ENCODE measurements at places on chromosomes 2 and 18.

- DNase-seq, result no peak
Observed at GRCh38 chr2:238282861-238283738, 5.3 kb downstream of the PER2 start.

DNA sequence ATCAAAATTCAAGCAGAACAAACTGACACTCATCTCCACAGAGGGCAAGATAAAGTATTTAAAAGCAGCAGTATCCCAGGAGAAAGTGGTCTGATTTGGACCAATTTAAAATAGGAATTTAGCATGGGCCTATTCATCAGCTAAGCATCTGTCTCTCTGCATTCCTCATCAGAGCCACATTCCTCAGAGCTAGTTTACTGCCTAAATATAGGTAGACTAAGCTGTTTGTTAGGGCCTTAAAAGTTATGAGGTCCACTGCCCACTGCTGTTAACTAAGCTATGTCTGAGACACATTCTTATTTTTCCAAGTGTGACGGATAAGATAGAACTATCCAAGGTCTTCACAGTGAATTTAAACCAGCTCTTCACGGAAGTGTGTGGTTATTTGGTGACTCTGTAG is 17.6 kb downstream of the NEB start:
- DNase-seq, result no peak

GRCh38 chr18:62030091-62030985 is 137.5 kb upstream of the RNF152 start:
- DNase-seq, result no peak

DNA sequence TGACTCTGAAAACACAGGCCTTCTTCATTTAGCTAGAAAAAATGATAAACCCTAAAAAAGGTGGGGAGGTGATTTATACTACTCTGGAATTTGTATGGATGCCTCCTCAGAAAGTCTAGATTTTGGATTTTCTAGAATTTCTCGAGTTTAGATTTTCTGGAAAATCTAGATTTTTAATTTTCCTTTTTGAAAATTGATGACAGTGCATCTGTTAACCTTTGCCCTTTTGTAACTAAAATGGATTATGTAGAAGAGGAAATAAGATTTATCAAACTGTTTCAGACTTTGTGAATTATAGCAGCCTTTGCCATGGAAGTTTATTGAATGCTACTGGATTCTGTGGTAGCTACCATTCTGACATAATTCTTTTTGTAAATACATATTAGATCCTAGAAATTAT is 75.6 kb upstream of the RBM44 start:
- no peak for DNase-seq

DNA sequence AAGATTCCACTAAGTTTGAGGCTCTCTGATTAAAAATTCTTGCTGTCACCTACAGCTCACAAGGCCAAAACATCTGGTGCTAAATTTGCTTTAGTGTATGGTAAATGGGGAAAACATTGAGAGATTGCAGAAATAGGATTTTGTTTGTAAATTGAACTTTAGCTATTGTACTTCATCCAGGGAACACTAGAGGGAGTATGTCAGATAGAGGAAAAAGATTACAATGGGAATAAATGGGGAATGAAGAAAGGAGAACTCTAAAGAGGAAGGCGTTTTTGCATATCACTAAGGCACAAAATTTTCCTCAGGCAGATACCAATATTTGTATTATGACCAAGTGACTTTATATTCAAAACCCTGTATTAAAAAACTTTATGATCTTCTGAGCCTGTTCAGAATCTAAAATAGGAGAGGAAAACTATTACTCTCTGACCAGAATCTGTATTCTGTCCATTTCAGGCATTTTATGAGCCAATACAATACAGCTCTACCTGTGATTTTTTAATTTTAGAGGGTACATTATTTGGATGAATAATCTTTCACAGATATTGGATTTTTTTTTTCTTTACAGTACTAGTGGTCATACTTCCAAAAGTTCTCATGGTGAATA is 52.3 kb upstream of the ITGB6 start:
- peak; percentile 62 for DNase-seq
